ENCODE measurements at places on chromosomes 3 and 15.

GRCh38 chr3:188326111-188326510, 172.2 kb downstream of the LPP start:
- no peak for DNase-seq

- DNase-seq = no peak
Observed at GRCh38 chr3:139440639-139441556, 35.4 kb downstream of the RBP2 start.

DNA sequence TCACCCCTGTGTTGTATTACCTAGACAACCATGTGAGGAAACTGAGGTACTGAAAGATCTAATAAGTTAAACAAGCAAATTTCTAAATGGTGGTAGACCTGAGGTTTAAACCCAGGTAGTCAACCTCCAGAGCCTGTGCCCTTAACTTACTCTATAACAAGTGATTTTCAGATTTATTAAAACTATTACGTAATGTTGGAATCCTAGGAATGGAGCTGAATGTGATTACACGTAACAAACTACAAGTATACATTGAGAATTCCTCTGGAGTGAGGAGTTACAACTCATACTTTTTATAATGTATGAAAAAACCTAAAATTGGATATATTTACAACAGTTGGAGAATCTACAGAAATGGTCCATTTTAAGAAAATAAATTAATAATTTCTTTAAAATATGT, 18.0 kb downstream of the FAM98B start:
- no peak for DNase-seq

GRCh38 chr15:69303337-69304181, 4.8 kb downstream of the PAQR5 start:
- no peak for DNase-seq

GRCh38 chr15:87461631-87462030, 794.9 kb downstream of the NTRK3 start:
- DNase-seq = no peak

GRCh38 chr3:114221881-114222264, 15.5 kb downstream of the ZNF80 start:
- DNase-seq = no peak

DNA sequence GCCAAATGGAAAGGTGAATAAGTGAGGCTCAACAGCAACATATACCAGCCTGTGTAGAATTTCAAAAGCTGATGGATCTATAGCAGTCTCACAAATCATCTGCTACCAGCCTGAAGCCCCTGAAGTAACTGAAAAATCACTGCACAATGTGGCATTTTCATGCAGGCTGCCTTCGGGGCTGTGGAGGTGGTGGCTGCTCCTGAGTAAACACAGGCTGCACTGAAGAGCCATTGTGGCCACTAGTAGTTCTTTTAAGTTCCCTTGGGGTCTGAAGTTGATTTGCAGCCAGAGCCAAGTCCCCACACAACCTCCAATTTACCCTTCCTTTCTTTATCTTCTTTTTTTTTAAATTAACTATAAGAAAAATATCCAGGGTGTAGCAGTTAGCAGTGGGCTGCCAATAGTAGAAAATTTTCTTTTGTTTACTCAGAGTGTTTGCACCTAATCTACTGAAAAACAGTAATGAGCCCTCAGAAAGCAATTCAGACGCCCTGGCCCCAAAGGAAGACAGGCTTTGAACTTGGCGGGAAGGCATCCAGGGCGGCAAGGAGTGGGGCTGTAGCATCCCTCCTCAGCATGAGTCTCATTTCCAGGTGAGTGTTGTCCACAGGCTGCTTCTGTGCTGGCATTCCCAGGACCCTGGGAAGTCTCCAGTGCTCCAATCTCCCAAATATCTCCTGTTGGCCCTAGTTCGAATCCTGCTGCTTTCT, 13.3 kb upstream of the SUSD5 start:
- DNase-seq = no peak

DNA sequence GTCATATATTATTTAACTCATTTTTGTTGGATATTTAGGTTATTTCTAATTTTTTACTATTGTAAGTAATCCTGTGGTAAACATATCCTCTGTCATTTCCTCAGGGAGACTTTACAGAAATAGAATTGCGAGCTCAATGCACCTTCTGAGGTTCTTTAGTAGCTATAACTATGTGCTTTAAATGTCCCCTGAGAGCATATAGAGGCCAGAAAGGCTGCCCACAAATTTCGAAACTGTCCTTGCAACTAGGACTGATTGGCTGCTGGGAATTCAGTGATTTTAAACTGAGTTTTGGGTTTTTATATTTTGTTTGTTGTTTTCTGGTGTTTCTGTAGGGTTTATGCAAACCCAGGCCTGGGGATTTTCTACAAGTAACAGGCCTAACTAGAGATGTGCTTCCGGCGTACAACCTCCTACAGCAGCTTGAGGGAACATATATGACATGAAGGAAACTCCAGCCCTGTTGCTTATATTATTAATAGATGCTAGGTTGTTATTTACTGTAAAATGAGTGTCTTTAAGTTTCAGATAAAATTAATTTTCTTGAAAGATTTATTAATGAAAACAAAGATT, 29.1 kb upstream of the P4HTM start:
- no peak for DNase-seq

- DNase-seq = no peak
Observed at GRCh38 chr3:123743121-123743520, 141.0 kb downstream of the MYLK start.

- peak; percentile 52 for DNase-seq
Observed at GRCh38 chr3:64954995-64955636, 267.3 kb upstream of the ADAMTS9 start.

DNA sequence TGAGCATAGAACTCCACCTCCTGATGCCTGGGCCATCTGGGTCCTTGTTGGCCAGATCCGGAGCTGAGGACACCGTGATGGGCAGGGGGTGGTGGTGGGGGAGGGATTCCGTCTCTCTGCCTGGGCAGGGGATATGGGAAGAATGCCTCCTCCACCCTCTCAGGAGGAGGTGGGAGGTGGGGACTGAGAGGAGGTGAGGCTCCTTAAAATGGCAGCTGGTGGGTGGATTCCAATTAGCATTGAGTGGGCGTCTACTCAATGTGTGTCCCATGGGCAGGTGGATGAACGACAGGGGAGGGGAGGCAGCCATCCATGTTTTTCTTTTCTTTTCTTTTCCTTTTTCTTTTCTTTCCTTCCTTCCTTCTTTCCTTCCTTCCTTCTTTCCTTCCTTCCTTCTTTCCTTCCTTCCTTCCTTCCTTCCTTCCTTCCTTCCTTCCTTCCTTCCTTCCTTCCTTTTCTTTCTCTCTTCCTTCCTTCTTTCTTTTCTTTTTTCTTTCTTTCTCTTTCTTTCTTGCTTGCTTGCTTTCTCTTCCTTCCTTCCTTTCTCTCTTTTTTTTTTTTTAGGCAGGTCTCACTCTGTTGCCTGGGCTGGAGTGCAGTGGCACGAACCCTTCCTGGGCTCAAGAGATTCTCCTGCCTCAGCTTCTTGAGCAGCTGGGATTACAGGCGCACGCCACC, 5.0 kb downstream of the SLC28A1 start:
- DNase-seq = no peak

- no peak for DNase-seq
Observed at GRCh38 chr15:36210426-36210825, 369.0 kb upstream of the CDIN1 start.

DNA sequence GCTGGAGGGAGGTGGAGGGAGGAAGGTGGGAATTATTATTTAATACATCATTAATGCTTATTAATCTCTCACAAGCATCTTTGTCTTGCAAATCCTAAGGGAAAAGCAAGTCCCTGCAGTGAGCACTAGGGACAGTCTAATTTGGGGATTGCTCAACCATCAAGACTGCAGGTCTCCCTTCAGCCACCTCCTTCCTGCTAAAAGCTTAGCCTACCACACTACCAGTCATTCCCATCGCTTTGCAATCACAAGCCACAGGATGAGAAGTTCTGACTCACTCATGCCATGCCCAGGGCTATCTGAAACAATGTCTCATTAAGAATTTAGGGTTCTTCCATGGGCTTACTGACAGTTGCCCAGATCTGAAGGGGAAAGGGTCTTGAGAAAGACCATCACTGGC, 51.0 kb upstream of the EIF1B start:
- DNase-seq = no peak

DNA sequence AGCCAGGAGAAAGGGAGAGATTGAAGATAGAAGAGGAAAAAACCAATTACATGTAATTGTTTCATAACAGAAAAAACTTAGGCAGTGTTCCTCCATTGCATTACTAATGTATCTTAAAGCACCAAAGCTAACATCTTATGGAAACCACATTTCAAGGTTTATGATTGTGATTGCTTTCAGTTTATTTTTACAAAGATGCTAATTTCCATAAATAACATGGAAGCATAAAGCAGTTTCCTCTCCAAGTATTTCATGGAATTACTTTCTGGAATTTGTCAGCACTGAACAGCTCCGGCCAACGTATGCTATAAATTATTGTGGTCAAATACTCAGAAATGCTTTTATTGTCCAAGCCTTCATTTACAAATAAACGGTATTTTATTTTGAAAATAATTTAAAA, 11.6 kb downstream of the ADAMTSL3 start:
- no peak for DNase-seq

- no peak for DNase-seq
Observed at GRCh38 chr3:142087676-142088075, 61.7 kb downstream of the TFDP2 start.
